Right cardiac atrium (tissue), 5 donors: ENCODE measurements at places on chromosomes 2 and 18. TPM values are rescaled to one million over a fixed set of nuclear protein-coding genes. Genes with fewer than 3 reads are reported as not detected.

- DNase-seq = no peak
Measured at GRCh38 chr2:1553671-1554295, 140.5 kb downstream of the TPO start.

GRCh38 chr2:230267556-230267955 is 42.0 kb downstream of the SP140 start:
- DNase-seq = no peak

DNA sequence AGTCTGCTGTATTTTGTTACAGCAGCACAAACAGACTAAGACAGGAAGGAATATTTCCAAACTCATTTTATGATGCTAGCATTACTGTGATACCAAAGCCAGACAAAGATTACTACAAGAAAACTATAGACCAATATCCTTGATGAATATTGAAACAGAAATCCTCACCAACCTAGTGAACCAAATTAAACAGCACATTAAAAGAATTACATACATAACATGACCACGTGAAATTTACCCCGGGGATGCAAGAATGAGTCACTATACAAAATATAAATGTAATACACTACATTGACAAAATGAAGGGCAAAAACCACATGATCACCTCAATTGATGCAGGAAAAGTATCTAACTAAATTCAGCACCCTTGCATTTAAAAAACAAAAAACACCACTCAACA is 112.6 kb downstream of the CHN1 start:
- no peak for DNase-seq

DNA sequence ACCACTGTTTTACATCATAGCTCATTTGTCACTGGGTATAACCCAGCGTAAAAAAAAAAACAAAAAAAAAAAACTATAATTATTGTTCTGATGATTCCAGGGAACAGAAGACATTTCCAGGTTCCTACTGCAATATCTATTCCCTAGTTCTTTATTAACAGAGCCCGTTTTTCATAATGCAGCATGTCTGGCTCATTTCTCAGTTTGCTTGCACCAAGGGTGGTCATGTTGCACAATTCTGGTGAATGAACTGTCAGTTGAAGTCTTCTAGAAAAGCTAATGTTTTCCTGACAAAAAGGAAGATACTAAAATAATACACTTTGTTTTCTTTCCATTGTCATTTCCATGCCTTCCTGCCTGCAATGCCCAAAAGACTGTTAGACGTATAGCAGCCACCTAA is 180.1 kb downstream of the RDH14 start:
- DNase-seq = no peak

- no peak for DNase-seq
Measured at GRCh38 chr2:54867457-54867856, 144.0 kb downstream of the EML6 start.

AKAIN1 gene
- total RNA-seq = not detected

LTBP1 gene
- total RNA-seq = 115 TPM
